Adipocyte (in vitro differentiated cells): ENCODE measurements at places on chromosomes 7 and 10.

DNA sequence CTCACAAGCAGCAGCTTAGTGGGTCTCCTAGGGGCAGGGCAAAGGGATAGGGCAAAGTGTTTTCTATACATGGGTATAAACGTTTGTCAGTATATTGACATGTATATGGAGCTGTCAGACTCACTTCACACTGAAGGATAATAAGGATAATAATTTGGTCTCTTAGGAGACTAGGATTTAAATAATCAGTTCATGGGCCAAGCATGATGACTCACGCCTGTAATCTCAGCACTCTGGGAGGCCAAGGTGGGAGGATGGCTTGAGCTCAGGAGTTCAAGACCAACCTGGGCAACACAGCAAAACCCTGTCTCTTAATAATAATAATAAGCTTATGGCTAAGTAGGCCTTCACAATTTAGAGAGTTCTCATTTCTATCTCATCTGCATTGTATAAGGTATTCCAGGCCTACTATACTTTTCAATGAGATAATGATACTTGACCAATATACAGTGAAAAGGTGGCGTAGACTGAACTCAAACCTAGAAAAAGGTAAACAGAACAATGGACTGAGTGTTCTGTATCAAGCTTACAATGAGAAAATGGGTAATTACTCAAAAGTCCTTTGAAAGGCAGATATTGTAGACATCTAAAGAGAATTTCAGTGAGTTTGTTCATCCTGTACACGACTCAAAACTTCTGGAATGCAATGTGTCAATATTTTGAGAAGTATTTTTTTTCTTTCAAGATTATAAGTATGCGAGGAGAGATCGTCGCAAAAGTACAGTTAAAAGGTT, 7.0 kb downstream of the GSAP start:
- peak; percentile 50 for DNase-seq

DNA sequence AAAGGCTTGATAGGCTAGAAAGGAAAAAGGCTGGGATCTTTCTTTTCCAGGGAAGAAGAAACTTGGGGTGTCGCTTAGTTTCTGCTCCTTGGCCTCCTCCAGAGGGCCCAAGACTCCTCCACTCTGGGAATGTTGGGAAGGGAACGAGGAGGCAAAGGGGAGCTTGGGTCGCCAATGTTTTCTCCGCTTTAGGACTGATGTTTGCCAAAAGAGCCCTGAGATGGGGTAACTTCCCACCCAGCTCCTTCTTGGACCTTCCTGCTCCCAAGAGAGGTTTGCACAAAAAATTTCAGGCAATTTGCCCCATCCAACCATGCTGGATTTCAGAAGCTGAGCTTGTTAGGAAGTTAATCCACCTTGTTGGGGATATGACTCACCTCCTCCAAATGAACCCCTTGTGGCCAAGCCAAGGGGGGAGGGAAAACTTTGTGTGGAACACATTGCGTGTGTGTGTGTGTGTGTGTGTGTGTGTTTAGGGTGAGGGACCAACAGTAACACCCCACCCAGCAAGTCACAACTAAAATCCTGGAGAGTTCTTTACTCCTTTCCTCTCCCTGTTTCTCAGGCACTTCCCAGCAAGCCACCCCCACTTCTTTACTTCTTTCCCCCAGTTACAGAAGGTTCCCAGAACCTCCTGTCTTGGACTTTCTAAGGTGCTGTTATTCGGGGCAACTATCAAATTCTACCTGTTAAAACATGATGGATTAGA, 8.7 kb upstream of the HOXA2 start:
- no peak for DNase-seq

GRCh38 chr10:74234569-74234968, 83.5 kb downstream of the ADK start:
- DNase-seq = peak; percentile 61

DNA sequence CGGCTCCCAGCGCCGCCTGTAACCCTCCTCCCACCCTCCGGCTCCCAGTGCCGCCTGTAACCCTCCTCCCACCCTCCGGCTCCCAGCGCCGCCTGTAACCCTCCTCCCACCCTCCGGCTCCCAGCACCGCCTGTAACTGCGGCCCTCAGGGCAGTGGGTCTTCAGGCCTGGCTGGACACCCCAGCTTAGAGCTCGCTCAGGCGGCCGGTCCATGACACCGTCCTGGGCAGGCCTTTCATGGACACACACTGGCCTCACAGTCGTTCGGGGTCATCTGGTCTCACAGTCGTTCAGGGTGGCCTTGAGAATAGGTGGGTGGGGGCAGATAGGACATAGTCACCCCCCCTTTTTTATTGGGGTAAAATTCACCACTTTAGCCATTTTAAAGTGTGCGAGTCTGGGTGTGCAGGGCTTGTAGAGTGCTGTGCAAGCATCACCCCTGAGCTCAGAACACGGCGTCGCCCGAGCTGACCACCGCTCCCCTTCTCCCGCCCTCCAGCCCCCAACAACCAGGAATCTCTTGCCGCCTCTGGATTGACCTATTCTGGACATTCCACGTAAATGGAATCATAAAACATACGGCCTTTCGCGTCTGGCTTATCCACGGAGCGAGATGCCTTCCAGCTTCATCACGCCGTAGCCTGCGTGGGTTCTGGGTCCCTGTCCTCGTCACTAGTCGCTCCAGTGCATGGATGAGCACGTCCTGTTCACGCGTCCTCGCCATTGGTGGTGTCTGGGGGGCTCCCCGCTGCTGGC, 41.1 kb upstream of the CFAP46 start:
- no peak for DNase-seq

DNA sequence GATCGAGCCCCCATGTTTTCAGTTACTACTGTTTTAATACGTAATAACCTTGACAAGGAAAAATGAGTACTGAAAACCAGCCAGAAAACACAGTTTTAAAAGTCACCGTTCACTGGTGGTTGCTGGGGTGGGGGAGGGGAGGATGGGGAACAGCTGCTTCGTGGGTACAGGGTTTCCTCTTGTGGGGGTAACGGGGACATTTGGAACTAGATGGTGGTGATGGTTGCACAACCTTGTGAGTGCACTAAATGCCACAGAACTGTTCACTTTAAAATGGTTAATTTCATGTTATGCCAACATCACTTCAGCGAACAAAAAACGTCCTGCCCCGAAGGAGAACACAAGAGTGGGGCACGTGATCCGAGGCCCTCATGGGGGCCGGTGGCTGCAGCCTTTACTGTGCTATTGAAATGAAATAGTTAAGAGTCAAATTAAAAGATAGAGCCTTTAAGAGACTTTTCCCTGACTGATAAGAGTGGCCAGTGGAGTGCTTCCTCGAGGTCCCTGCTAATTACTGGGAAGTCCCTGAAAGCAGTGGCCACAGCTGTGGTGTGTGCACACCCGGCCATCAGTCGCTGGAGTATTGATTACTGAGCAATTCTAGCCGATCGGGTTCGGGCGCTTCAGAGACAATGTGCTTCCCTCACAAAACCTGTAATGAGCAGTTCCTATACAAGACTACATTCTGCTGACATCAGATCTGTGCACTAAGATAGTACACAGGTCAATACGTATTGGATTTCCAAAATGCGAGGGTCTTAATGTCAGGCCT, 80.3 kb downstream of the EBF3 start:
- DNase-seq = no peak

DNA sequence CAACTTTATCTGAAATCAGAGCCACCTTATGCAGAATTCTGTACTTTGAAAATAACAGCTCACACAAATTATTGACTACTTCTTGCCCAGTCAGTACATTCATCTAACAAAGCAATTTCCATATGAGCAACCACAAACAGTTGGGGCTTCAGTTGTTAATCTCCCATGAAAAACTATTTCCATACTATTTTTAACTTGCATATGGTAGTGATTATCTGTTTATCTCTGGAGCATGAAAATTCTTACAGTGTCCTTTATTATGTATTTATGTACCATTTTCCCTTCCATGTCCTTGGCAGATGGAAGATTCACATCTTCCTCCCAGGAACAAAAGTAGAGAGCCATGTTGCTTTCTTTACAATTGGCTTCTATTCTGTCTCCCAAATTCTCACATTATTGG, 285.7 kb downstream of the CRPPA start:
- DNase-seq = peak; percentile 70

DNA sequence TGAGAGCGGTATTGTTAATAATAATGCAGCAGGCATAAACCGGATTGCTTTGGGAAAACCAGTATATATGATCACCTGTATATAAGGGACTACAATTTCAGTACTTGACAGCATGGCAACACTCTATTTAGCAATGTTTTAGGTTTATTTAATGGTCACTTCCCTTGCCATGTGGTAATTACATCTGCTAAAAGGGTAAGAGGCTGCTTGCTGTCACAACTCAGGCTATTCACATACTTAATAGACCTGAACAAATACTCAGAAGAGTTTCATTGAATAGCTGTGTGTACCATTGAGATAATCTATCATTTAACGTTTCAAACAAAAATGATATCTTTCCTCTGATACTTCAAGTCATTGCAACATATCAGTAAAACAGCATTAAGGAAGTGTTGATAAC, 90.1 kb downstream of the PCDH15 start:
- DNase-seq = no peak

DNA sequence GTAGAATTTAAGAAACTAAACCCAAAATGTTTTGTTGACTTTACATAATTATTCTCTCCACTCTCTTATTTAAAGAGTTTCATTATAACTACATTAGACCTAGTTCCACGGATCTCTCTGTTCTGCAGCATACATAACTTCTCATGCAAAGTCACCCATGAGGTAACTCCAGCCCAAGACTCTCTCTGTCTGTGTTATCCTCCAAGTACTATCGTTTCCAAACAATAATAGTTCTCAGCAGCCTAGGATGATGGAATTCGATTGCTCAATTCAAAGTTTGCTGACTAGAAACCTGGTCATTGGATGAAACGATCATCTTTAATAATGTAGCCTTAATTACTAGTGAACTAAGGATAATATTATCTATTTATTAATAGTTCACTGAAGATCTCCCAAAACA, 203.1 kb upstream of the PTN start:
- peak; percentile 15 for DNase-seq

GRCh38 chr10:35723992-35724391, 81.9 kb upstream of the FZD8 start:
- no peak for DNase-seq

DNA sequence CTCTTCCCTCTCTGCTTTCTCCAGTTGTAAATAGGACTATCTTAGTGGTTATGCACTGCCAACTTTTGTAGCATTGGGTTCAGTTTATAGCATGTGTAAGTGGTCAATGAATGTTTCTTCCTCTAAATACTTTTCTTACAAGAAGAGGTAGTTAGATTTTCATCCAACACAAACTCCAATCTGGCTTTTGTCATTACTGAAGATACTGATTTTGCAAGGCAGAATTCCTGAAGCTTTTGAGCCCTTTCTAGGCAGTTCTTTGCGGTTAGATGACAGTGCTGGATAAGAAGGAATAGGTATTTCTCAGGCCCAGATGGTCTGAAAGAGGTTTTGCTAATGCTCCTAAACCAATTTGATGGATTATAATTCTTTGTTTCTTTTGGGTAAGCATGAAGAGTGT, 60.5 kb downstream of the BICC1 start:
- peak; percentile 72 for DNase-seq

GRCh38 chr7:154581251-154581890, 421.6 kb downstream of the PAXIP1 start:
- no peak for DNase-seq
